ENCODE measurements at places on chromosomes 6 and 20. TPM values are rescaled to one million over a fixed set of nuclear protein-coding genes. Genes with fewer than 3 reads are reported as not detected.

DNA sequence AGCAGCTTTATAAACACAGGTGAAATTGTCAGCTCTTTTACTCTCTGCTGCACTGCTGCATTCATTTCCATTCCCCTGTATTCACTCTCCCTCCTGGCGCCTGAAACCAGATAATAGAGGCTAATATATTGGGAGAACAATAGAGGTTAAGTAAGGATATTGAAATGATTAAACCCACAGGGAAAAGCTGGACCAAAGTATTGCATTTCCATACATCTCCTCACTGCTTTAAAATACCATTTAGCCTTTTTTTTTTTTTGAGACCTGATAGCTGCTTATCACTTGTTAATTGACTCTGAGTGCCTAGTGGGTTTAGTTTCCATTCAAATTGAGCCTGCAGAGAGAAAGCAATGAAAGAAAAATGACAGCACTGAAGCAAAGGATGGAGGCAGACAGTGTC is 540.5 kb upstream of the IMPG1 start:
- no peak for DNase-seq

GRCh38 chr6:5098501-5099270 is 13.5 kb downstream of the PPP1R3G start:
- no peak for DNase-seq

DNA sequence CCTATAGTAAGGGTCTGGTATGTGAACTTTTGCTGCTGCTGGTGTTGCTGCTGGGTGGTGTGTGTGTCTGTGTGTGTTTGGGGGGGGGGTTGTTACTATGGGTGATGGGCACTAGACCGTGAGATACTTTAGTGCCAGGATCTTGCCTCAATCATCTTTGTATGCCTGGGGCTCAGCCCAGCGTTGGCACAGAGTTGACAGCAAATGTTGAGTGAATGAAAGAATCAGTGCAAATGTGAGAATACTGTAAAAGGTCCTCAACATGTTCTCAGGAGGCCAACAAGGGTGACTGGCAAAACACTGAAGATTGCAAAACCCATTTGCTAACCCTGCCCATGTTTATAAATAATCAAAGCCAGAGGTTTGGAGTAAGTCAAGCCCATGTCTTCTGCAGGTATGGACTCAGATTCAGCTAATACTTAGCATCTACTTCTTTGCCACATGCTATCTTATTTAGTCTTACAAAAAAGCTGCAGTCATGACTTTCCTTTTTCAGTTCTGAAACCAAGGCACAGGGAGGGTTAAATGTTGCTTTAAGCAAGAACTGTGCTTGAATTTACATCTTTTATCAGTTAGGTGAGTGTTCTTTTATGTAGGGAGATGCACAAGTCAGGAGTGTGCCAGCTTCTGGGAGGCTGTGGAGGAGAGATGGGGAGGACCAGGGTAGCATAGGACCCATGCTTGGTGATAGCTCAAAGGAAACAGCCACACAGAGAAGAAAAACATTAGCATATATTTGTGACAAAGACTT is 125.3 kb upstream of the SPACA1 start:
- DNase-seq, result no peak

DNA sequence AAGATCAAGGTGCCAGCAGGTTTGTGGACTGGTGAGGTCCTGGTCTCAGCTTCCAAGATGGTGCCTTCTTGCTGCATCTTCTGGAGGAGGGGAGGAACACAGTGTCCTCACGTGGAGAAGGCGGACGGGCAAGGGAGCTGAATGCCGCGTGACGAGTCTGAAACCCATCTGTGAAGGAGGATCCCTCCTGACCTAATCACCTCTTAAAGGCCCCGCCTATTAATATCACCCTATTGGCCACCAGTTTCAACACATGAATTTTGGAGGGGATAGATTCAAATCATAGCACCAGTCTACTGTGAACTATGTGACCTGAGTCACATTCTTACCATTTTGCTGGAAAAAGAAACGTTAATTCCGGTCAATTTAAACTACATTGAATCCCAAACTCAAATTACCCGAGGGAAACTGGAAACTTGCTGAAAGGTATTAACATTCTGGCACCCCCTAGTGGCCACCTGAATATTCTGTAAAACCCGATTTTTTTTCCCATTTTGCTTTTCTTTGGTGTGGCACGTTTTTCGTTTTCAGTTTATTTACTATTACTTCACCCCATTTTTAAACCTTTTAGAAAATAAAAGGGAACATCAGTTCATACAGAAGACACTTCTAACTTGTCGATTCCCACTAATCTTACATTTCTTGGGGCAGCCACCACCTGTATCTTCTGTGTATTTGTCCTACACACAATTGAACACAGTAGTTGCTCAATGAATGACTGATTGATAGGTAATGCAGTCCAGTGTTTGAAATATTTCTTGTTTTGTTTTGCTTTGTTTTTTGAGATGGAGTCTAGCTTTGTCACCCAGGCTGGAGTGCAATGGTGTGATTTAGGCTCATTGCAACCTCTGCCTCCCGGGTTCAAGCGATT is 17.9 kb upstream of the CCDC170 start:
- peak; percentile 72 for DNase-seq

- no peak for DNase-seq
Measured at GRCh38 chr6:41757931-41758640, 10.9 kb upstream of the PGC start.

DNA sequence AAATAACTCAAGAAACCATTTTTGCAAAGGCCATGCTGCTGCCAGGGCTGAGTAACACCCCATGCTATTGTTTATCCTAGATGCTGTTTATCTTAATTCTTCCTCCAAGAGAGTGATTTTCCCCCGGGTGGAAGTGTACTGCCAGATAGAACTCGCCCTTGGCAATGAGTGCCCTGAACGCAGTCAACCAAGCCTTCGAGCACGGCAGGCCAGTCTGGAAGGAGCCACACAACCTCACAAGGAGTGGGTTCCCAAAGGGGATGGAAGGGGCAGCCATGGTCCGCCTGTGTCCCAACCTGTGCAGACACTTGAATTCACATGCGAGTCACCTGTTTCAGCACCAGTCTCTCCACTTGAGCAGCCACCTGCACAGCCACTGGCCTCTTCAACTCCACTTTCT is 31.9 kb downstream of the PNPLA1 start:
- peak; percentile 41 for DNase-seq

GRCh38 chr6:55694148-55694547 is 115.2 kb upstream of the HMGCLL1 start:
- peak; percentile 78 for DNase-seq

DNA sequence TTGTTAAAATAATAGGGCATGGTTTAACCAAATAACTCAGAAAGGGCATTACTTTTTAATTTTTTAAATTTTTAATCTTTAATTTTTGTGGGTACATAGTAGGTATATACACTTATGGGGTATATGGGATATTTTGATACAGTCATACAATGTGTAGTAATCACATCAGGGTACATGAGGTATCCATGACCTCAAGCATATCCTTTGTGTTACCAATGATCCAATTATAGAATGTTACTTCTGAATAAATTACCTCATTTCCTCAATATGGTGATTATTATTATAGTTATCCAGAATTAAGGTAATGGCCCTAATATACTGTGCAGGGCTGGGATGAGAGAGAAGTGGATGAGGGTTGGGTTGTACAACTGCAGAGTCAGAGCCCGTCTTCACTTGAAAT is 45.1 kb upstream of the TMEM30A start:
- DNase-seq, result no peak

DNA sequence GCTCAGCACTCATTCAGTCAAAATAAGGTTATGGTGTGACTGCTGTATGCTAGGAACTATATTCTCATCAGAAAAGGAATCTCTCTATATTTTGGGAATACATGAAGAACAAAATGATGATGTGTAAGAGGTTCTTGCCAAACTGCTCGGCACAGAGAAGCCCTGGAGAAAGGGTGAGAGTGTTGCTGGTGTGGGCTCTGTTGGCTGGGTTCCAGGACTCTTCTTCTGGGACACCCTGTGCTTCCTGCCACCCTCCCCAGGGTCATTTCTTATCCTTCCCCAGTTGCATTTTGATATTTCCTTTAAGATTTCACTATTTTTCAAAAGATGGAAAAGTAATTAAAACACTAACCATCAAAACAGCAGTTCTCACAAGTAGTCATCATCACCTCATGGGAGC is 28.8 kb downstream of the CST1 start:
- DNase-seq, result no peak

DNA sequence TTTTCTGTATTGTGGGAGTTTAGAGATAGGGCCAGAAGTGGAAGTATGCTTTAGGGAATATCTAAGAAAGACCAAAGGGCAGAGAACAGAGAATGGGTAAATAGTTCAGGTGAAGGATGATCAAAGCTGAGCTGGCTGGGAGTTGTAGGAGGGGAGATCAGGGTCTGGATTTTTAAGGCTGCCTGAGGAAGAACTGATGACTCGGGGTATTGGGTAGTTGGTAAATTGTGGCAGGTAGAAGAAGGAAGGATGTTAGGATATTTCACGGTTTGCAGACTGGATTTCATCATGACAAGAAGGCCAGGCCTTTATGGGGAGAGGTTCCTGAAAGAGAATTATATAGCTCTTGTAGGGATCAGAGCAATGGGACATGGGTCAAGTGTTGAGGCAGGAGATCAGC is 492.9 kb downstream of the UTRN start:
- DNase-seq, result no peak

- no peak for DNase-seq
Measured at GRCh38 chr6:113600551-113601339, 256.4 kb upstream of the MARCKS start.

DNA sequence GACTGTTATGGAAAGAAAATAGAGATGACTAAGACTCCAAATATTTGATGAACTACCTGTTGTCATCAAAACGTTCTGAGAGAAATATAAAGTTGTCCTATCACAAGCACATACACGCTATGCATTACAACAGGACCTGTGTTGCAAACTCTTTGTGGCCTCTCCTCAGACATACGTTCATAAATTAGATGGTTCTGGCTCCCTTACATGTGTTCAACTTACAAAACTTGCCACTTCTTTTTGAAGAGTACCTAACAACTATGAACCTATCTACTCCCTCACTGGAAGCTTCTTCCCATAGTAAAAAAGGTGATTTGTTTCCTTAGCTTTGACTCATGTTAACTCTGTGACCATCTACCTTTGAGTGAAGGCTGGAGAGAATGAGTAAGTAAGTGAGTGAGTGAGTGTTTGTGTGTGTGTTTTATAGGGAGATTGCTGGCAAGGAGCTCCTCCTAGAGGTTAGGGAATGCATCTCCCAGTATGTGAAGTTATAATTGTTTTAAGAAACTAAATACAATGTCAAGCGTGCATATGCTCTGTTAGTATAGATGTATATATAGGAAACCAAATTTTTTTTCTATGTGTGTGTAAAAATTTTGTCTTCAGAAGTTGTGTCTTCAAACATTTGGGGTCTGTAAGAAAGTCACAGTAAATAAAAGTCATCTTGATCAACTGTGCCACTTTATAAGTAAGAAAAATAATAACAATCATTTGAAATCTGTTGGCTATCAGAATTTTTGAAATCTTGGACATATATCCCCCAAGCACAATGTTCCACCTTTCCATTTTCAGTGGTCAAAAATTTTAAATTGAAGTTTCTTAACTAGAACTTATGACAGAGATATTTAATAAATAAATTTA is 1211.1 kb upstream of the GJE1 start:
- peak; percentile 55 for DNase-seq

- no peak for DNase-seq
Measured at GRCh38 chr6:61675734-61676133, 610.3 kb downstream of the KHDRBS2 start.

- DNase-seq, result no peak
Measured at GRCh38 chr6:24972311-24972958, 36.7 kb upstream of the RIPOR2 start.

GRCh38 chr6:161038229-161039031 is 46.9 kb downstream of the MAP3K4 start:
- no peak for DNase-seq

DNA sequence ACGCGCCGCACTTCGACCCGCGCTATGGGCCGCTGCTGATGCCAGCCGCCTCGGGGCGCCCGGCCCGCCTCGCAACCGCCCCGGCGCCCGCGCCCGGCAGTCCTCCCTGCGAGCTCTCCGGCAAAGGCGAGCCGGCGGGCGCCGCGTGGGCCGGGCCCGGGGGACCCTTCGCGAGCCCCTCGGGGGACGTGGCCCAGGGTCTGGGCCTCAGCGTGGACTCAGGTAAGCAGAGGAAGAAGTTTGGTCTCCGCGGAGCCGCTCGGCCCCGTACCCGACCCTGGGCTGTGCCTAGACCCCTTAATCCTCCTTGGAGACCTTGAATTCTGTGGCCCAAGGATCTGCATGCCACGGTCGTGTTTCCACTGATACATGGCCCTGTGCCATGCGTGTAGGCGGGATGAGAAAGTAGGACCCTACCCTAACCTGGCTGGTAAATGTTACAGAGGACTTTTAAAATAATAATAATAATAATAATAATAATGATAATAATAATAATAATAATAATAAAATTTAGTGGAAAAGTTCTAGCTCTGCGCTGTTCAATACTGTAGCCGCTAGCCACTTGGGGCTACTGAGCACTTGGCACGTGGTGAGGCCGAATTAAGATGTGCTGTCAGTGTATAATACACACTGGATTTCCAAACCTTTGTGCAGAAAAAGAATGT is 5.6 kb downstream of the VGLL2 start:
- DNase-seq, result no peak

GRCh38 chr6:142279350-142280180 is 22.2 kb upstream of the ADGRG6 start:
- DNase-seq, result no peak

Gene POLR1C
- total RNA-seq, result 54.4 TPM

Gene TOX2
- 2.4 TPM for total RNA-seq

Gene VSX1
- not detected for total RNA-seq

Gene DEFB124
- not detected for total RNA-seq
